CD4-positive, alpha-beta T cell treated with Interleukin-10 for 1 hour (primary cell): ENCODE measurements at places on chromosomes 7 and 10.

DNA sequence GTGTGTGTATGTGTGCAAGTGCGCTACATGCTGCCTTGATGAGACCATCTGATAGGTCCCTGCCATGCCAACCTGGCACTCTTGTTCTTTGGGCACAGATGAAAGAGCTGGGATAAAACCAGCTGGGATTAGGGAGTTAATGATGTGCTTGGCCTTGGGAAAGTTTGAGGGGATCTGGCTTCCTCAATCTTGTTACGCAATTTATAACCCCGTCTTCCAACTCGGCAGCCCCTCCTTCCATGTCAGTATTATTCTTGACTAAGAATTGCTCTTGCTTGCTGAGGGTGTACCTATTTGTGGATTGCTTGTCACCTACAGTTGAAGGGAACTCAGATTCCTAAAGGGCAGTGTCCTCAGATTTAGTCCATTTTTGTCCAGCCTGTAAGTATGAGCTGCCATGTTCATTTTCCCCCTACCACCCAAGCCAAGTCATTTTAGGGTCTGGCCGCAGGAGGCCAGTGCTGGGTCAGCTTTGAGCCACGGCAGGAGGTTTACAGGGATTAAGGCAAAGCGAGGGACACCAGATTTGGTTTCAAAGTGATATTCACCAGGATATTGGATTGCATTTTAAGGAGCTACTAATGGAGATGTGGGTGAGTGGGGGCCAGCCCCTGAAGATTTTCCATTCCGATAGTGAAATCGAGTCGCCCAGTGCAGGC is 34.1 kb upstream of the KCNMA1 start:
- DNase-seq = no peak

GRCh38 chr7:72445075-72445474 is 32.9 kb upstream of the CALN1 start:
- no peak for DNase-seq

DNA sequence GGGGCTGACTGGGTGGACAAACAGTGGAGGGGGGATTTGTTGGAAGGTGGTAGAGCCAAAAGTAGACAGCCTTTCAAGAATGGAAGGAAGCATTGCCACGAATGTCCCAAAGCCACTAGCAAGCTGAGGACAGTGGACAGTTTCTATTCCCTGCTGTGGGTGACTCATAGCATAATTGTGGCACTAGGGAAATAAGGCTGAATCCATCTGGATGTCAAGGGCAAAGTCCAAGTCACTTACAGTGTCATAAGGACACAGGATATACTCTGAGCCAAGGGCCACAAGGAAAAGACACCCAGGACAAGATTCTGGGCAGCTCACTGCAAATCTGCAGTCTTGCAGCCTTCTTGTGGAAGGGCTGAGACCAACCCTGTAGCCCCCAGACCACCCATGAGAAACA is 79.7 kb downstream of the FRMPD2 start:
- DNase-seq = no peak

DNA sequence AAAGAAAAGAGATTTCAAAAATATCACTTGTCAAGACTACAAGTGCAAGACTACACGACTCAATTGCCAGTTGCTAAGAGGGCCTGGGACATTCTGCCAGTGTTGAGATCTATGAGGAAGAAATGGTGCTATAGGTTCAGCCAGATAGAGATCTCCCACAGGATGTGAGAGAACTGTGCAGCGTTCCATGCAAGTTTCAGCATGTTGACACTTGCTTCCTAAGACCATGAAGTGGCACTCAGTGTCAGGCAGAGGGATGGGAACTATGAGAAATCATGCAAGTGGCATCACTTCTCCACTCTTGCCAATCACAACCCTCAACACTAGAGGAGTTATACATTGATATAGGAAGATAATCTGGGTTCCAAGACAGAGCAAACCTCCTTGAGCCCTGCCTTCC is 210.3 kb downstream of the CHRM2 start:
- DNase-seq = no peak

- DNase-seq = no peak
Measured at GRCh38 chr10:80133206-80133605, 676 bp downstream of the PLAC9 start.

DNA sequence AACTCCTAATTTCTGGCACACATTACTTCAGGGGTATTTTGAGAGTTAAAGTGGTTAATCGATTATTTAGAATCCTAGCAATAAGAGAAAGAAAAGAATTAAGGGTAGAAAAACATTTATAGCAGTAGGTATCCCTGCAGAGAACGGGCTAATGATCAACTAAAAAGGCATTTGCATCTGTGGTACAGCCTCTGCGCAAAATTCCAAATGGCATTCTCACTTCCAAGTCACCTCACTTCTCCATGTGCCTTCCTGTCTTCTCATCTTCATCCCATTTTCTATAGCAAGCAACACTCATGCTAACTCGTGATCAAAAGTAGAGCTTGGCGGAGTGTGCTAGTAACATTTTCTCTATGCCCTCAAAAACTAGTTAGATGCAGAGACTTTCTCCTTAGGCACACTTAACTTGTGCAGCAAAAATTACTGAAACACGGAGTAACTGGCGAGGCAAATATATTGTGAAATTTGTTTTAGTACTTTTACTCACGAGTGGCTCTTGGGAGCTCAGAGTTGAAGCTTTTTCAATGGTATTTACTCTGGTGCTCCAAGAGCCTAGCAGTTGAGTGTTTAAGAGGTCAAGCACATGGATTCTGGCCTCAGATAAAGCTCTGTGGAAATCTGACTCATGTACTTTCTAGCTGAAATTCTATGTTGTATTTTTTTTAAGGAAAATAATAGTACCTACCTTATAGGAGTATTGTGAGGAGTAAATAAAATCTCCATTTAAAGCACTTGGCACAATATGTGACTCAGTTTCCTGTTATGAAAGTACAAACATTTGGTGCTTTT is 65.1 kb downstream of the MET start:
- no peak for DNase-seq

DNA sequence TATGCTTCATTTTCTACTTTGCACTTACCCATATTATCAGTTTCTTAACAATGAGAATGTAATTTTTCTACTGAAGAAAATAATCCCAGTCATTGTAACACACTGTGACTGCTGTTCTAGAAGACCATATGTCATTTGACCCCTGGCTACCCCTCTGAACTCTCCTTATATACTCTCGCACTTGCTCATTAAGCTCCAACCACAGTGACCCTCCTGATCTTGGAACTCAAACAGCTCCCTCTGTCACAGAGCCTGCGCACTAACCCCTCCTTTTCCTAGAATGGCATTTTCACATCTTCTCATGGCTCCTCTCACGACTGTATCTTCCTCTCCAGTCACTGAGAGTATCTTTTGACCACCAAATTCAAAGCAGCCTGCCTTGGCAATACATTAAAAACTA is 169.7 kb downstream of the CACNA2D1 start:
- DNase-seq = no peak

GRCh38 chr7:114865564-114865963 is 56.3 kb upstream of the MDFIC start:
- DNase-seq = peak; percentile 72

GRCh38 chr7:158424011-158424410 is 163.6 kb downstream of the PTPRN2 start:
- DNase-seq = no peak

- no peak for DNase-seq
Measured at GRCh38 chr7:134320201-134320600, 3.5 kb upstream of the SLC35B4 start.

DNA sequence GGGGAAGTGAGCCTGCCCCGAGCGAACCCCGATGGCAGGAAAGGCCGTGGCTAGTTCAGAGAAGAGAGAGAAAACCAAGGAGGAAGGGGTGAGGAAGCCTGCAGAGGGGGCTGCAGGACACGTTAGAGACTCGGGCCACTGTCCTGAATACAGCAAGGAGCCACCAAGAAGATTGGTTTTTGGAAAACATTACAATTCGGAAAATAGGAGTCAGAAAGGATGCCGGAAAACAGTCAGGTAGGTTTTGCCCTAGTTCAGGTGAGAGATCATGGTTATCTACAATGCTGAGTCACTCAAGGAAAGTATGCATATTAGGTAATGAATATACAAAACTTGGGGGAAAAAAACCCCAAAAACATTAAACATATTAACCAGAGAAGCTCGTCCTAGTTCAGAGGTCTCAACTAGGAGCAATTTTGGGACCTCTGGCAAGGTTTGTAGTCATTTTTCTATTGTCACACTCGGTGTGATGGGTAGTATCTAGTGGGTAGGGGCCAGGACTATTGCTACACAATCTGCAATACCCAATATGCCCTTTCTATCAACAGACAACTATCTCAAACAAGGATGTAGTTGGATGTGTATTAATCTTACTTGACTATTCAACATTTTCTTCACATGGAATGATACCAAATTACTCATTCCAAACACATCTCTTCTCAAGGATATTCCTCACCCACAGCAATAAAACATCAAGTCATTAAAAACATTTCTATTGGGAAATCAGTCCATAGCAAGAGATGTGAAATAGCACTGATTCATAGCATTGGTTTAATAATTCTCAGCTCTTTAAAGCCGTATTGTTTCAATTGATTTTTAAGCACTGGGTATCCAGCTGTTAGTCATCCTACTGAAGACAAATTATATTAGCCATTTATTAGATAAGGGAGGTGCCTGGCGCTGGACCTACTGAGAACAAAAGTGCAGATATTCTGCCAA is 74.4 kb upstream of the RSU1 start:
- DNase-seq = peak; percentile 63
